ENCODE measurements at places on chromosomes 5 and 9.

DNA sequence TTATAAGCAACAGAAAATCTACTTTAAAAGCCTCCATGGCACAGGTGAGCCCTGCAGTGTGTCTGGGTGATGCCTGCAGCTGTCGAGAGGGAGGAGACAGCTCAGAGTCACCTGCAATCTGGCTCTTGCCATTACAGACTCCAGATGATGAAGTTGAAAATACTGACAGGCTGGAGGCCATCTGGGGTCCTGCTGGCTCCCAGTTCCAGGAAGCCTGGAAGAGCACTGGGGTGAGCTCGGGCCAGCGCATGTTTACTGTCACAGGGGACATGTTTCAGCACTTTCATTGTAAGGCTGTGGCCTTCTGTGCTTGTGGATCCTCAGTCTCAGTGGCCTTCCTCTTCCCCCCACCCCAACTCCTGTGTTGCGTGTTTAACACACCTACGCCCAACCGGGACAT is 28.4 kb downstream of the CEL start:
- DNase-seq = no peak

DNA sequence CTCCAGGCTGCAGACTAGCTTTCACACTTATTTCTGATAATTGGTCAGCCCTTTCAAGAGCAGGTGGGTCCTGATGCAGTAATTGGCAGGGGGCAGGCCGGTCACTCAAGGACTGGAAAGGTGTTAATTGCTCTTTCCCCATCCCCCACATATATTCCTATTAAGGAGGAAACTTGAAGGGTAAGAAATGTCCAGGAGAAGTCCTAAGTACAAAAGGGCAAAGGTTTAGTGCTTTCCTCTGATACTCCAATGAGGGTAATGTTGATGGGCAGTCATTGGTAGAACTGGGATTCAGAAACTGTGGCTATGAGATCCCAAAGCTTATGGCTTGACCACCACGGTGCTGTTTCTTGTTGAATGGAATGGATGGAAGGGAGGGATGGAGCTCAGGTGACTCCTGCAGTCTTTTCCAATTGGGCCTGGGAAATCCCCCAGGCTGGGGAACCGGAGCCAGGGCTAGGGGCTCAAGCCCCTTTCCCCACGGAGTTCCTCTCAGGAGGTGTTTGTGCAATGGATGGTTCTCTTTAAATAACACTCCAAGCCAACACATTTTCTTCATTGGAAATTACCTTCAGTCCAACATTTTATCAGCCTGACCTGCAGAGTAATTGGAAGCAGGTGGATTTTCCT is 103.2 kb upstream of the ALDH1B1 start:
- DNase-seq = peak; percentile 32

- peak; percentile 26 for DNase-seq
Measured at GRCh38 chr5:181044662-181045305, 4.7 kb downstream of the BTNL9 start.

- DNase-seq = no peak
Measured at GRCh38 chr5:149550268-149550583, 1.0 kb downstream of the CSNK1A1 start.
